ENCODE measurements at places on chromosomes 7 and 10.
A peak's percentile ranks its signal among the peaks of the same experiment; 100 is the strongest.

GRCh38 chr7:132112657-132113056 is 463.6 kb downstream of the PLXNA4 start:
- no peak for DNase-seq

GRCh38 chr7:132066761-132067171 is 509.5 kb downstream of the PLXNA4 start:
- DNase-seq = peak; percentile 48

DNA sequence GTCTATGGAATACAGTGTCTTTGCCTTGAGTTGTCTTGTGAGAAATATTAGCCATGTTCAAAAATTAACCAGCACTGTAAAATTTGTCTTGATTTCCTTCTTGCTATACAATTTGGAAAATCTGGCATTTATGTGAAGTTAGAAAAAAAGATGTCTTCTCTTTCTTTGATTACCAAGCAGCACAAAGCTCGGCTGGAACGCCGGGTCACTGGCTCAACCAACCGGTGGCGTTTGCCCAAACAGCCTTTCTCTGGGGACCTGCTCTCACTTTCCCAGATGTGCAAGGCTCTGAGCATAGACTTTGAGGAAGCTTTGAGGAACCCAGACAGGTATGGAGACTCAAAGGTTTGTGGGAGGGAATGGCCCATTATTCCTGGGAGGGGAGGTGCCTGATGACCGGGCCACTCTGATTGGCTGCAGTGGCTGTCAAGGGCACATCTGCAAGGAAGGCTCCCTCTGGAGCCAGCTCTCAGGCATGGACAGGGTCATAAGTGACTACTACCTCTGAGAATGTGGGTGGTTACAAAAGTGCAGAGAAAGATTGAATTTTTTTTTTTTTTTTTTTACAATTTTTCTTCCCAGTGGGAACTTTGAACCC is 5.6 kb downstream of the BTBD16 start:
- DNase-seq = peak; percentile 57

- DNase-seq = no peak
These were observed 90.1 kb downstream of the CREB5 start for GRCh38 chr7:28502408-28502807.

DNA sequence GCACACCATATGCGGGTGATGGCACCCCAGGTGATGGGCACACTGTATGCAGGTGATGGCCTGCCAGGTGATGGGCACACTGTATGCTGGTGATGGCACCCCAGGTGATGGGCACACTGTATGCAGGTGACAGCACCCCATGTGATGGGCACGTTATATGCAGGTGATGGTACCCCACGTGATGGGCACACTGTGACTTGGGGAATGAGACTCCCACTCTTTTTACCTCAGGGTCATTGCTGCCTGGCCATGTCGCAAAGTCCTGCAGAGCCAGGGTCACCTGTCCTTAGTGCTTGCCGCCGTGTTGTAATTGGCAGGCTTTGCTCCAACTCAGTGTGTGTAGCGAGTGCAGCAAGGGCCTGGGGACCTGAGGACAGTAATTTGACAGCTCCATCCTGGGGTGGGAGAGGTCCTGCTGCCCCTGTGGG is 7.6 kb upstream of the CCDC201 start:
- DNase-seq = no peak

Data from fibroblast of pulmonary artery (primary cell).